ENCODE measurements at places on chromosomes 1 and 21.

DNA sequence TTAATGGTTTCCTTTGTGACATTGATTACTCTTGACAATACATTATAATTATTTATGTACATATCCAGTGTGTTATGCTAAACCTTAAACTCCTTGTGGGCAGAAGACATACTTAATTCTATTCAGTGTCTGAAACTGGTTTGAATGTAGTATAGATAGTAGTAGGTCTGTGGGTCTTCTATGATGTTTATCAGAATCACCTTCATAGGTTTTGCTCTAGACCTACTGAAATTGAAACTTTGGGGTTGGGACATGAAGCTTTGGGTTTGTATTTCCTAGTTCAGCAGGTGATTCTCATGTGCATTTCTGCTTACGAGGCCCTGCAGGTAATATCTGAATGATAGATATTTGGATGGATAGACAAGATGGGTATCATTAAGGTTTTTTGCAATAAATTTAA is 48.6 kb downstream of the MIGA1 start:
- no peak for DNase-seq

DNA sequence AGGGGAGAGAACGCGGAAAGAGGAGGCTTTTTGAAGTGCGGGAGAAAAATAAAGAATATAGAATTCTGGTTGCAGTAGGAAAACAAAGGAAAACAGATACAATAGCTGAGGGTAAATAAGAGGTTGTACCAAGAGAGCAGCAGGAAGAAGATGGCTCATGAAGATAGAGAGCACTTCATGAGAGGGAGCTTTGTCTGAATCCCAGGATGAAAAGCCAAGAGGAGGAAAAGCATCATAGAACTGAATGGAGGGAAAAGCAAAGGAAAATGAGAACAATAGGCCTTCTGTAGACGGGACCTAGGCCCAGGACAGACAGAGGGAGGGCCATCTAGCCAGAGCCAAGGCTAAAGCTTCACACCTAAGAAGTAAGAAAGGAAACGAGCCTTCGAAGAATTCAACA is 49.5 kb downstream of the ATP6V1G3 start:
- no peak for DNase-seq

GRCh38 chr1:228274452-228275178 is 66.8 kb downstream of the OBSCN start:
- no peak for DNase-seq

GRCh38 chr1:214449371-214449770 is 102.0 kb downstream of the PTPN14 start:
- no peak for DNase-seq

DNA sequence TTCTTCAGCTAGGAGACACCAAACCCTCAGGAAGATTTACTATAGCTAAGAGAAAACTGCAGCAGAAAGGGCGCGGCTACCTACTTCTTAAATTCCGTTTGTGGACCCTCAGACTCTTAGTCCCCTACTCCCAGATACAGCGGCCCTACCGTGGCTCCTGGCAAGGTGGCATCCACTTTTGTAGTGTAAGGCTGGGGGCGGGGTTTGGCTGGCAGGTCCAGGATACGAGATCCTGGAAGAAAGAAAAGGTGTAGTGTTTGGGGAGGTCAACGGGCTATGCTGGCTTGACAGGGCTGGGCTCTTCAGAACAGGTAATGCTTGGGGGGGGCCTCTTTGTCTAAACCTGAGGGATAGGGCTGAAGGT is 280 bp downstream of the CREB3L4 start:
- no peak for DNase-seq
